ENCODE measurements at places on chromosomes 13 and 19.

DNA sequence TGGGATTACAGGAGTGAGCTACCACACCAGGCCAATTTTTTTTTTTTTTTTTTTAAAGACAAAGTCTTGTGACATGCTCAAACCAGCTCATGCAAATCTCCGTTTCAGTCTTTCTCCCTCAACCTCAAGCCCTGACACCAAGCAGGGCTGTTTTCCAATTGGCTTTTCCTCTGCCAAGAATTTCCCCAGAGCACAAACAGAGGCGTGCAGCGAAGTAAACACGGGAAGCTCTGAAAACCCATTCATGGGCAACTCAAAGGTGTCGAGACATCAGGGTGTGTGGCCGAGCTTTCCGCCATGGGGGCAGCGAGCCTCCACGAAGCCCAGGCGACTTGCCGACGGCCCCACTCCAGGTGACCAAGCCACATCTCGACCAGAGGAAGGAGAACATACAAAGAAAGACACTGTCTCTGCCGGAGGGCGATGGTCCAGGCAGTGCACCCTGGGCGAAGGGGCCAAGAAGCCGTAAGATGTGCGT is 70.0 kb downstream of the INSR start:
- DNase-seq = no peak

- no peak for DNase-seq
Measured at GRCh38 chr13:66826398-66826797, 403.7 kb downstream of the PCDH9 start.

DNA sequence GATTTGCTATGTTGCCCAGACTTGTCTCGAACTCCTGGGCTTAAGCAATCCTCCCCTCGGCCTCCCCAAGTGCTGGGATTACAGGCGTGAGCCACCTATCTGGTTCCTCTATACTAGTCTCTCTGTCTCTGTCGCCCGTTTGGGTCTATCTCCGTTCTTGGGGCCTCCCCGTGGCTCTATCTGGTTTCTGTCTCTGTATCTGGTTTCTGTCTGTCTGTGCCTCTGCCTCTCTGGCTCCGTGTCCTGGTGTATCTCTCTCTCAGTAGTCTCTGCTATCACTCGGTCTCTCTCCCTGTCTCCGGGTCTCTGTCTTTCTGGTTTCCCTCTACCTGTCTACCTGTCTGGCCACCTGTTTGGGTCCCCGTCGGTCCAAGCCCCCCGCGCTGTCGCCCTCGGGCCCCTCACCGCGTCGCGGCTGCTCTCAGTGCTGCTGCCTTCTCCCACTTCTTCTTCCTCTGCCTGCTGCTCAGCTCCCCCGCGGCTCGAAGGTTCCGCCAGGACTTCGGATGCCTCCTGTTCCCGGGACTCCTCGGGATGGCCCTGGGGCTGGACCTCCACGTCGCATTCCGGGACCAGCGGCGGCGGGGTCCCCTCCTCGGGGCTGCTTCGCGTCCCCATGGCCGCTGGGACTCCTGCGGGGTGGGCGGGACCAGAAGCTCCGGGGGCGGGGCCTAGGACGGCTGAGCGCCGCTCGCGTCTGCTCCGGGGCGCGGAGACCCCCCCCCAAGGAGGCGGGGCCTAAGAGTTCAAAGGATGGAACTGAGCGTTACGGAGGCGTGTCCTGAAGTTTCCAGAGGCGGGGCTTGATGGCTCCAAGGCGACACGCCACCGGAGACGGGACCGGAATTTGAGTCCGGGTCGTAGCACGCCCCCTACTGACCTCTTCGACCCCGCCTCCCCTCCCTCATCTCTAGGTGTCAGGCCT is 783 bp downstream of the PHLDB3 start:
- peak; percentile 77 for DNase-seq

- no peak for DNase-seq
Measured at GRCh38 chr13:100244431-100244830, 155.5 kb downstream of the PCCA start.

- DNase-seq = no peak
Measured at GRCh38 chr13:106484537-106485193, 50.8 kb downstream of the EFNB2 start.

DNA sequence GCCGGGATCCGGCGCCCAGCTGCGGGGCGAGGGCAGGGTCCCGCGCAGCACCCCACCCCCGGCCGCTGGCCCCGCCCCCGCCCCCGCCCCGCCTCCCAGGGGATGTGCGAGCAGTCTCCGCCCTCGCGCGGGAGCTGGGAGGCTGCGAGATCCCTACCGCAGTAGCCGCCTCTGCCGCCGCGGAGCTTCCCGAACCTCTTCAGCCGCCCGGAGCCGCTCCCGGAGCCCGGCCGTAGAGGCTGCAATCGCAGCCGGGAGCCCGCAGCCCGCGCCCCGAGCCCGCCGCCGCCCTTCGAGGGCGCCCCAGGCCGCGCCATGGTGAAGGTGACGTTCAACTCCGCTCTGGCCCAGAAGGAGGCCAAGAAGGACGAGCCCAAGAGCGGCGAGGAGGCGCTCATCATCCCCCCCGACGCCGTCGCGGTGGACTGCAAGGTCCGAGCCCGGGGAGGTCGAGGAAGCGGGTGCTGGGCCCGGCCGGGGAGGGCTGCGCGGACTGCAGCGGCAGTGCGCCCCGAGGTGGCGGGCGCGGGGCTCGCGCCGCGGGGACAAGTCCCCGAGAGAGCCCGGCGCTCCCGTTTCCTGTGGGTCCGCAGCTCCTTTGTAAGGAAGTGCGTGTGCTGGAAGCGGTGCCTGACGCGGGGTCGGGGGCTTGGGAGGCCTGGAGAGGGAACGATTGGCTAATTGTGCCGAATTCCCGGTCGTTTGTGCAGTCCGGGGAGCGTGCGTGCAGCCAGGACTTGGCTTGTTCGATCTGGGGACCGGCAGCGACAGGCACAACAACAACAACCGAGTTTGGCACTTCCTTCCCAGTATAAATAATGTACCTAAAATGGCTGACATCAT is at the start of gene ITM2B:
Gene ITM2B (plus strand): TSS at position 161 of the 843 bp plus-strand sequence. CDS start 155 bp downstream, at position 316.
- DNase-seq = peak; percentile 62

DNA sequence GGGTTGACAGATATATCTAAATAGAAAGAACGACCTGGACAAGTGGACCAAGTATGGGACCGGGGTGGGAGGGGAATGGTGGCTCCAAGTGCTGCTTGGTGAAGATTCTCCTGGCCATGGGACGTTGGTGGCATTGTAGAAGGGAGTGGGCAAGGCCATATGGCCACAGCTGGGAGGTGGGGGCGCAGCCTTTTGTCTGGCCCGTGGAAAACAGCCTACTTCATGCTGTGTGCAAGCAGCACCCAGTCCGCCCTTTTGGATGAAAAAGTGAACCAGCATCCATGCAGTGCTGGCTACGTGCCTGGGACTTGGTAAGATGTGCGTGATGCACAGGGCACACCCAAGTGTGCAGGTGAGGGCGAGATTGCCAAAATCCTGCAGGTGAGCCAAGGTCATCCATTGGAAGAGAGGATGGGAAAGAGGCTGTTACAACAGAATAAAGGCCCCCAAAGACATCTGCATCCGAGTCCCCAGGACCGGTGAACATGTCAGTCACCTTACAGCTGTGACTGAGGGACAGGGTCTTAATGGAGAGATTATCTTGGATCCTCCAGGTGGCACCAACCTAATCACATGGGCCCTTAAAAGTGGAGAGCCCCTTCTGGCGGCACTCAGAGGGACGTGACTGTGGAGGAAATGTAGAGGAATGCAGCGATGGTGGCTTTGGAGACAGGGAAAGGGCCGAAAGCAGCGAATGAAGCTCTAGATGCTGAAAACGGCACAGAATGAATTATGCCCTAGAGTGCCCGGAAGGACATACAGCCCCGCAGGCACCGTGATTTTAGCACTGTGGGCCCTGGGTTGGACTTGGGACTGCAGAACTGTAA is 40.8 kb downstream of the TEX29 start:
- no peak for DNase-seq
